ENCODE measurements at places on chromosomes 4 and X.

GRCh38 chr4:37754410-37755185 is 68.4 kb upstream of the RELL1 start:
- no peak for DNase-seq

GRCh38 chrX:119410027-119410819 is 11.1 kb downstream of the SLC25A43 start:
- DNase-seq, result peak; percentile 50

DNA sequence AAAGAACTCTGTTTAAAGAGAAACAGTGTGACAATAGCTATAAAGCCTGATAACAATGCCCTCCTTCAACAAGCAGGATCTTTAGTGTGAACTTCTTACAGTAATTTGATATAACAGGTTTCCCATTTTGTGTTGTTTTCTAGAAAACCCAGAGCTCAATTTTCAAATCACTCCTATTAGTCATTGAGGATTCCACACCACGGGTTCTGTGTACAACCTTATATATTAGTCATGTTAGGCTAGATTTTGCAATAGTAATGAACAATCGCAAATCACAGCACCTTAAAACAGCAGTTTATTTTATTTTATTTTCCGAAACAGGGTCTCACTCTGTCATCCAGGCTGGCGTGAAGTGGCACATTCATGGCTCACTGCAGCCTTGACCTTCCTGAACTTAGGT is 1020.9 kb upstream of the INTU start:
- DNase-seq, result no peak

- no peak for DNase-seq
These were observed 1002.9 kb upstream of the IGFBP7 start for GRCh38 chr4:58113126-58113525.

GRCh38 chrX:128653524-128654060 is 601.4 kb upstream of the ACTRT1 start:
- DNase-seq, result no peak

DNA sequence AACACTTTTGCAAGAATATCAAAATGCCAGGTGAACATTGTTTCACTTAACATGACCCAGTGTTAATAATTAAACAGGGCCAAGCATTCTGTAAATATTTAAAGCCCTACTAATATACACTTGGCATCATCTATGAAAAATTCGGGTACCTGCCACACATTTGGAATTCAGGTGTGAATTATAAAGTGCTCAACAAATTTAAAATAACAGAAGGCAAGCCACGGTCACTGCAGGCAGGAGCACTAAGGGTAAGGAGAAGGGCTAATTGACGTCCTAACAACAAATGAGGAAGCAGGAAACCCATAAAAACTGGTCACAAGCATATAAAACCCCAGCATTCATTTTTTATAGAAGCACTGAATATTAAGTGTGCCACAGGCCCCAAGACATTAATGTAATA is 43.8 kb upstream of the CPEB2 start:
- DNase-seq, result no peak

GRCh38 chr4:74294681-74295080 is 13.6 kb upstream of the EPGN start:
- no peak for DNase-seq

GRCh38 chrX:97845451-97845850 is 961.7 kb downstream of the RPA4 start:
- DNase-seq, result no peak

GRCh38 chr4:24991015-24991414 is 39.7 kb downstream of the LGI2 start:
- no peak for DNase-seq

DNA sequence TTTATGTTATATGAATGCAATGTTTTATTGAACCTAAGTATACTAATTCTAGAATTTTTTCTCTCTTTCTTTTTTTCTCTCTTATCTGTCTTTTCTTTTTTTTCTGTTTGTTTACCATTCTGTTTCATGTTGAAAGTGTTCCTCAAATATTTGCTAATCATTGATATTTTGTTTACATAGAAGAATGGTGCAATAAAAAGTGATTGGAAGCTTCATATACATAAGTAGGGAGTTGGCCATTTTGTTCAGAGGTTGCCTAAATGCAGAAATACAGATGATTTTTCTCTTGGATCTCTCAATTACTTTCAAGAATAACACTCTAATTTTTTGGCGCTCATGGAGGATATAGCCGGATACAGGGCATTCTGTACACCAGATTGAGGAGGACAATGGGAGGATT is 5.7 kb upstream of the SERTM2 start:
- DNase-seq, result no peak

GRCh38 chr4:52588771-52589591 is 70.1 kb downstream of the USP46 start:
- DNase-seq, result no peak

GRCh38 chr4:128517096-128517738 is 229.6 kb upstream of the PGRMC2 start:
- no peak for DNase-seq

GRCh38 chr4:39631700-39632079 is 7.0 kb downstream of the SMIM14 start:
- no peak for DNase-seq

DNA sequence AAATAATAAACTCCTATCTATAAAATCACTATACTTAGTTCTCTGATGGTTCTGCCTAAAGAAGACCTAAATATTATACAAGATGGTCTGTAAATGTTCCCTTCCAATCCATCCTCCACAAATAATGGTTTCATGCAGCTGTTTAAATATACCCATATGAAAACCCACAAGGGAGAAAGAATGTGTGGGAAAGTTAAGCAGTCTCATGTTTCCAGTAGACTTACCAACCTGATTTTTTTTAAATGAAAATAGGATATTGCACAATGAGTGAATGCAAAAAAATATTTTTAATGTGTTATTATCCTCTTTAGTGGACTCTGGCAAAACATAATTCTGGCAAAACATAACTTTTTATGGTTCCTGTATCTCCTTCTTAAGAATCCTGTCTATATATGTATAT is 23.3 kb downstream of the CAMK2D start:
- no peak for DNase-seq
